ENCODE measurements at places on chromosomes 11 and 22. TPM values are rescaled to one million over a fixed set of nuclear protein-coding genes. Genes with fewer than 3 reads are reported as not detected.

Gene BIK
- not detected for total RNA-seq

Gene ZBTB16
- 284 TPM for total RNA-seq

Gene FGF4
- total RNA-seq = not detected

Gene FADS3
- 41.6 TPM for total RNA-seq

Gene FXYD6
- 73.5 TPM for total RNA-seq

- no peak for ATAC-seq
- no peaks in the 10 kb centered on the region for H3K4me1 ChIP-seq
- peaks cover 33% of the 10 kb centered on the region for H3K27me3 ChIP-seq
- no peaks in the 10 kb centered on the region for H3K36me3 ChIP-seq
- no peak overlapping the region for H3K4me3 ChIP-seq
- no peak overlapping the region for H3K27ac ChIP-seq
Observed at GRCh38 chr22:22545084-22545483, 14.0 kb downstream of the PRAME start.

DNA sequence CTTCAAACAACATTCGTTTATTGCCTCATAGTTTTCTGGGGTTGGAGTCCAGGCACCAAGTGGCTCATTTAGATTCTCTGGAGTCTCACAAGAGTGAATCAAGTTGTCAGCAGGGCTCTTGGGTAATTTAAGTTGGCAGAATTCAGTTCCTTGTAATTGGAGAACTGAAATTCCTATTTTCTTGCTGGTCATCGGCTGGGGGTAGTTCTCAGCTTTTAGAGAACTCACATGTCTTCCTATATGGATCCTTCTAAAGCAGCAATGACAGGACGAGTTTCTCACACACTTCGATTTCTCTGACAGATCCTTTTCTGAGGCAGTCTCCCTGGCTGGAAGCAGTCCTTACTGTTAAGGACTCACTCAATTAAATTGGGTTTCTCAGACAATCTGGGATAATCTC lies 17.3 kb upstream of the OOSP4B start:
- no peaks in the 10 kb centered on the region for H3K36me3 ChIP-seq
- no peaks in the 10 kb centered on the region for H3K4me1 ChIP-seq
- ATAC-seq = no peak
- H3K4me3 ChIP-seq = no peak overlapping the region
- H3K27ac ChIP-seq = no peak overlapping the region
- H3K27me3 ChIP-seq = no peaks in the 10 kb centered on the region

DNA sequence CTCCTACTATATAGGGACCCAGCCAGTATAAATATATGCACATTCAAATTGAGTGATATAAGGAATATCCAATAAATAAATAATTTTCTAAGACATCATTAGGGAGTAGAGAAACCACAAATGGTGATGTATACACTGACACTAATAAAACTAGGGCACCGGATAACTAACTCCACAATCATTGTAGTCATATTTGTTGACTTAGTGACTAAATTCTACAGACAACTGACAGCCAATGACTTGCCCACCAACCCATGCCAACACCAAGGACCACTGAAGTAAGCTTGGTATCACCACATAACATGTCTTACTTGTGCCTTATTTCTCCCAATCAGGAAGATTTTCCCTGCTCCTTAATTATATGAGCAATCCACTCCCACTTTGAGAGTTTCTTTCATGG lies 139.6 kb upstream of the TRPC6 start:
- no peak overlapping the region for H3K27ac ChIP-seq
- H3K4me3 ChIP-seq = no peak overlapping the region
- ATAC-seq = no peak

DNA sequence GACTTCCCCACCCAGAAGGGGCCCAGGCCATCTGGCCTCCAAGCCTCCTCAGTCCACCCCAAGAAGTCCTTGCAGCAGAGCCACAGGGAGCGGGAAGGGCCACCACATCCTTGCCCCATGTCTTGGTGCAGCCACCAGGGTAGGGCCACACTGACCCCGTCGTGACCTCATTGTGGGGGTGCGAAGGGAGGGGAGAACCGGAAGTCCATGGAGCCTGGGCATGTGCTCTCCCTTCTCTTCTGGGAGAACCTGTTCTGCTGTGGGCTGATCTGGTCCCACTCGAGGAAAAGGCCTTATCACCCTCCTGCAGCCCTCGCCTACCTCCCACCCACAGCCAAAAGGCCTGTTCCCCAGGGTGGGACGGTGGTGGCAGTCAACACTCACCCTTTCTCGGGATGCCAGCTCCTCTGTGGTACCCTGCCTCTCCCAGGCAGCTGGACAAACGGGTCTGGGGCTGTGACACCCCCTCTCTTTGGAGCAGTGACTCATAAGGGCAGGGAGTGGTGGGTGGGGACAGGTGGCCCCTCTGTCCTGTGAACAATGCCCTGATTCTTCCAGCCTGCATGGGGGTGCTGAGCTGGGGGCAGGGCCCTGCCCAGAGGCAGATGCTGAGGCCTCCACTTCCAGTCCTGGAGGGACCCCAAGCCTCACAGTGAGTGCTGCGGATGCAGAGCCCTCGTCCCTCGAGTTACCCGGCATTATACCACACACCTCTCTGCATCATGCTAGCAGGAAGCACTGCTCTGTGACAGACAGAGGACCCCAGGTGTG lies 14.6 kb upstream of the CTSD start:
- no peak for ATAC-seq
- H3K27me3 ChIP-seq = peaks cover 31% of the 10 kb centered on the region
- no peak overlapping the region for H3K27ac ChIP-seq
- no peaks in the 10 kb centered on the region for H3K36me3 ChIP-seq
- no peak overlapping the region for H3K4me3 ChIP-seq

DNA sequence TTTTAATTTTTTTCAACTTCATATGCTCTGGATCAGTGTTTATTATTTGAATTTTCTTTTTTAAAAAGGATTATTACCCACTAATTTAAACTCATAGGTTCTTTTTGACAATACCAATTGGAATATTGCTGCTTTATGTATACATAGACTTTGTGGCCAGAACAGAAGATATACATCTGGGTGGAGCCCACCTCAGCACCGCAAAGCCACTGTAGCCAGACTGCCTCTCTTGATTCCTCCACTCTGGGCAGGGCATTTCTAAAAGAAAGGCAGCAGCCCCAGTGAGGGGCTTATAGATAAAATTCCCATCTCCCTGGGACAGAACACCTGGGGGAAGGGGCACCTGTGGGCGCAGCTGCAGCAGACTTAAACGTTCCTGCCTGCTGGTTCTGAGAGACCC lies 10.6 kb upstream of the C11orf58 start:
- no peak overlapping the region for H3K4me3 ChIP-seq
- ATAC-seq = no peak
- no peaks in the 10 kb centered on the region for H3K4me1 ChIP-seq
- H3K36me3 ChIP-seq = no peaks in the 10 kb centered on the region

GRCh38 chr11:37770145-37770544 lies 1172.1 kb upstream of the RAG2 start:
- no peaks in the 10 kb centered on the region for H3K4me1 ChIP-seq
- ATAC-seq = no peak
- no peak overlapping the region for H3K4me3 ChIP-seq
- no peaks in the 10 kb centered on the region for H3K27me3 ChIP-seq

GRCh38 chr11:95067039-95067840 lies 521 bp downstream of the SRSF8 start:
- H3K27ac ChIP-seq = peak overlapping the region; percentile 94
- peak; percentile 92 for ATAC-seq
- no peaks in the 10 kb centered on the region for H3K36me3 ChIP-seq
- no peaks in the 10 kb centered on the region for H3K27me3 ChIP-seq
- H3K4me1 ChIP-seq = no peaks in the 10 kb centered on the region
- H3K4me3 ChIP-seq = peak overlapping the region; percentile 74

DNA sequence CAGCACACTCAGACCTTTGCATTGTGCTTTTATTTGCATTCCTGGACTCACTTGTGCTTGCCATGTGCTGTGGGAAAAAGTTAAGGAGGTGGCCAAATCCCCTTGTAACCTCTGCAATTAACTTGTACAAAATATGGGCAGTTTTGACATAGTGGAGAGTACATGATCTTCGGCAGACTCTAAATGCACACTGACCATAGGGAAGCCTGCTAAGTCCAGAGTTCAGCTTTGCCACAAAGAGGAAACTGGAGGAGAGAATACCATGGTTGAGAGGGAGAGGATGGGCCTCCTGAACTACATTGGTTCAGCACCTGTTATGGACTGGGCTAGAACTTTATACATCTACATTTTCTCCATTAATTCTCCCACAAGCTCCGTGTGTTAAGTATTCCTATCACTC lies 37.6 kb upstream of the CEP295 start:
- ATAC-seq = no peak
- no peaks in the 10 kb centered on the region for H3K4me1 ChIP-seq
- no peaks in the 10 kb centered on the region for H3K27me3 ChIP-seq
- no peak overlapping the region for H3K4me3 ChIP-seq
- no peaks in the 10 kb centered on the region for H3K36me3 ChIP-seq
- H3K27ac ChIP-seq = no peak overlapping the region

DNA sequence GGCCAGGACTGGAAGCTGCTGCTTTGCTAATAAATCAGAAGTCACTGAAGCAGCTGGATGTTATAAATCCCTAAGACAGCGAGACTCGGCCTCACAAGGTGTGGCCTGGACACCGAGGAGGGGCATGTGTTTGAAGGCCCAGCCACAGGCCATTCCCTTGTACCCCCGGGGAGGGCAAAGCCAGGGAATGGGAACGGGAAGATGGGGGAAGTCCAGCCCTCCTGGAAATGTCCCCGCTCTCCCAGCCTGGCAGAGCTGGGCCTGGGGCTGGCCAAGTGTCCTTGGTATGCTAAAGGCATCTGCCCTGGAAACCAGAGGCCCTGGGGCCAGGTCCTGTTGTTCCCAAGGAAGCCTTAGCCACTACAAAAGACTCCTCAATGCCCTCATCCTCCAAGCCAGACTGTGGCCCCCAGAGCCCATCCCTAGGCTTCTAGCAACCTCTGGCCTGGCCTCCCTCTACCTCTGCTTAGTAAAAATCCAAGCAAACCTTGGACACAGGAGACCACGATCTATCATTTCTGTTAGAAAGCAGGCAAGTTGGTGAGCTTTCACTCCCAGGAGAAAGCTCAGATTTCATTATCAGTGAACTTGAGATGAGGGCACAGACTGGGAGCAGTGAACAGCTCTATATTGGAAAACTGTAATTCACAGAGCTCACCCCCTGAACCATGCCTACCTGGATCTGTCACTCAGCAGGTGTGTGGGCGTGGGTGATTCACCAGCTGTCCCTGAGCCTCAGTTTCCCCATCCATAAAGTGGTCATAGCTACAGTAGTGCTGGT lies 11.0 kb downstream of the CHST1 start:
- H3K36me3 ChIP-seq = peaks cover 4% of the 10 kb centered on the region
- H3K27ac ChIP-seq = no peak overlapping the region
- H3K27me3 ChIP-seq = peaks cover 66% of the 10 kb centered on the region
- peaks cover 3% of the 10 kb centered on the region for H3K4me1 ChIP-seq
- no peak overlapping the region for H3K4me3 ChIP-seq
- no peak for ATAC-seq

GRCh38 chr11:94117871-94118270 lies 10.8 kb upstream of the PANX1 start:
- no peak overlapping the region for H3K4me3 ChIP-seq
- H3K27me3 ChIP-seq = no peaks in the 10 kb centered on the region
- no peaks in the 10 kb centered on the region for H3K36me3 ChIP-seq
- no peak overlapping the region for H3K27ac ChIP-seq

DNA sequence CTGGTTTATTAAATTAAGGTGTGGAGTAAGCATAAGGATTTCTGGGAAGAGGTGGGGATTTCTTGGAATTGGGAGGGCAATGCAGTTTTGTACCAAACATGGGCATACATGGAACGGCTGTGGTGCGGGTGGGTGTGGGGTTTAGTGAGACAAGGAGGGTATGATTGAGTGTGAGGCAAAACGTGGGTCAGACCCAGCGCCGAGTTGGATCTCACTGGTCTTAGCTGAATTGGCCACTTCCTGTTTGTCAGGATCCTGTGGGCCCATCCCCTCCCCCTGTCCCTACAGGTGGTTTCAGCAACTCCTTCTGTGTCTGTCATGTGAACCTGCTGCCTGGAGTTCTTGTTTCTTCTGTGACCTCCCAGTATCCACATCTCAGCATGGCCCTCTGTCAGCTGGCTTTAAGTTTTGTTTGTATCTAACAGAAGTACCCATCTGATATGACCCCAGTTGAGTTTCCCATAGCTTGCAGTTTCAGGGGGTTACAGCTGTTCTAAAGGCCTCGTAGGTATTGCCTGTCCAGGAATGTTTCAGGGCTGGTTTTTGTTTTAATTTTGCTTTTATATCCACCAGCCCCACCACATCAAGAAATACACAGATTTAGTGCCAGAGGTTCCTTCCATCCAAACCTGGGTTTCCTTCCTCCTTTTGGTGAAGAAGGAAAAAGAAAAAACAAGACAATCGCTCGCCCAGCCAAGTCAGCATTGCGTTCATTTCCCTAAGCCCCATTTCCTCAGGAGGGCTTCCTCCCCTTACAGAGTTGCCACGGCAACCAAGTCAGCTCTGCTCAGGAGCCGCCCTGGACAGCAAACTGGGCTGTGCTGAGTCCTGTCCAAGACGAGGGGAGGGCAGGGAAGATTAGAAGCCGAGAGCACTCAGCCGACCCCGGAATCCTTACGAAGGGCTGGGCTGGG lies 6.0 kb downstream of the APOL1 start:
- peak overlapping the region; percentile 65 for H3K27ac ChIP-seq
- no peaks in the 10 kb centered on the region for H3K27me3 ChIP-seq
- ATAC-seq = peak; percentile 64
- no peak overlapping the region for H3K4me3 ChIP-seq
- no peaks in the 10 kb centered on the region for H3K36me3 ChIP-seq
- H3K4me1 ChIP-seq = peaks cover 30% of the 10 kb centered on the region
